HCT116 (cell line): ENCODE measurements at places on chromosomes 2 and 18. TPM values are rescaled to one million over a fixed set of nuclear protein-coding genes. Genes with fewer than 3 reads are reported as not detected.

LYG2 gene
- 0.27 TPM for total RNA-seq

SLC4A5 gene
- total RNA-seq: 0.91 TPM

RAB6C gene
- total RNA-seq: not detected

RAMP1 gene
- total RNA-seq: 23.4 TPM

MYO5B gene
- total RNA-seq: 32.1 TPM

EVA1A gene
- total RNA-seq: 2.8 TPM

GCFC2 gene
- total RNA-seq: 20.1 TPM

FLACC1 gene
- 0.74 TPM for total RNA-seq

GRCh38 chr2:118830881-118831280, 16.6 kb downstream of the EN1 start:
- H3K4me3 ChIP-seq: no peak overlapping the region
- DNase-seq: no peak
- H3K4me1 ChIP-seq: no peaks in the 10 kb centered on the region
- H3K27ac ChIP-seq: no peak overlapping the region
- H3K36me3 ChIP-seq: no peaks in the 10 kb centered on the region

DNA sequence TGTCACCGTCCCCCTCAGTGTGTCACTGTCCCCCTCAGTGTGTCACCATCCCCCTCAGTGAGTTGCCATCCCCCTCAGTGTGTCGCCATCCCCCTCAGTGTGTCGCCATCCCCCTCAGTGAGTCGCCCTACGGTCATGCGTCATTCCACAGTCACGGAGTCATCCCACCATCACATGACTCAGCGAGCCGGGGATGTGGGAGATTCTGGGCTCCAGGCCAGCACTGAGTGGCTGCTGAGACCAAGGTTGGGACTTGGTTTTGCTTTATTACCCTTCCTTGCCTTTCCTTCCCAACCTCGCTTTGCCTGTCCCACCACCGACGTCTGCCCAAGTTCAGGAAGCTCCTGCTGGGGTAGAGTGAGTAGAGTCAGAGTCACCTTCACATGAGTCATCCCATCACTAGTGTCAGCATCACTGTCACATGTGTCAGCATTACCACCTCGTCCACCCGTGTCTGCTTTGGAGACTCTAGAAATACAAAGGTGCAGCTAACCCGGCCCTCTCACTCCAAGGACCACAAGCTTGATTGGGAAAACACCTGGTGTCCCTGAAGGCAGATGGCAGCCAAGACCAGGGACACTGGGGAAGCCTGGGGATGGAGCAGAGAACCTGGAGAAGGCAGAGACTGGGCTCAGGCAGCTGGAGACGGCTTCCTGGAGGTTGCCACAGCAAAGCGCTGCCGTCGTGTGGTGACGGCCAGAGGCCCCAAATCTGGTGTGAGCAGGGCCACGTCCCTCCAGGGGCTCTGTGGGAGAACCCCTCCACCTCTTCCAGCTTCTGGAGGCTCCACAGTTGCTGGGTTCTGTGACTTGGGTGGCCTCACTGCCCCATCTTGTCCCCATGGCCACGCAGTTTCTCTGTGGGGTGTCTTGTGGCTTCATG, 485.2 kb upstream of the SALL3 start:
- no peak for DNase-seq
- no peaks in the 10 kb centered on the region for H3K4me1 ChIP-seq
- 0 out of 2 replicates have a peak overlapping the region, but pooled peaks have one; percentile 22 for H3K27ac ChIP-seq
- H3K36me3 ChIP-seq: no peaks in the 10 kb centered on the region
- H3K4me3 ChIP-seq: no peak overlapping the region

- no peak overlapping the region for H3K4me3 ChIP-seq
- DNase-seq: no peak
- no peaks in the 10 kb centered on the region for H3K36me3 ChIP-seq
- no peak overlapping the region for H3K27ac ChIP-seq
Measured at GRCh38 chr2:186205254-186205911, 280.7 kb upstream of the ZC3H15 start.

DNA sequence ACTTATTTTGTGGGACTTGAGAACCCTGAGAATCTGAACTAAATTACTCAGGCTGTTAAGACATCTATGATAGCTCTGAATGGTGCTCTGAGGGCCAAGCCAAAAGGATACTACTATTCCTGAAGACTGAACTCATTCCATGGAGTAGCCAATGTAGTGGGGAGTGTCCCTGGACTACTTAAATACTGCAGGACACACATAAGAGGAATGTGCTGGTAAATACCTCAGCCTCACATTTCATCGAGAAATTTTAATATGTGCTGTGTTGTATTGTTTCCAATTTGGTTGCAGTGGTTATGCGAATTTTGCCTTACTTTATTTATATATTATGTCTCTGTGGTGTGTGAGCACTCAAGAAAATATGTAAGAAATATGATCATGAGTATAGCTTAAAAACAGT, 264.4 kb upstream of the FIGN start:
- DNase-seq: no peak
- H3K4me3 ChIP-seq: no peak overlapping the region
- H3K36me3 ChIP-seq: no peaks in the 10 kb centered on the region
- no peak overlapping the region for H3K27ac ChIP-seq

GRCh38 chr2:23208339-23208738, 176.6 kb upstream of the KLHL29 start:
- H3K4me3 ChIP-seq: no peak overlapping the region
- peaks cover 32% of the 10 kb centered on the region; the same call in 1 of the 2 replicates for H3K27me3 ChIP-seq
- no peak overlapping the region for H3K27ac ChIP-seq
- no peak for DNase-seq

DNA sequence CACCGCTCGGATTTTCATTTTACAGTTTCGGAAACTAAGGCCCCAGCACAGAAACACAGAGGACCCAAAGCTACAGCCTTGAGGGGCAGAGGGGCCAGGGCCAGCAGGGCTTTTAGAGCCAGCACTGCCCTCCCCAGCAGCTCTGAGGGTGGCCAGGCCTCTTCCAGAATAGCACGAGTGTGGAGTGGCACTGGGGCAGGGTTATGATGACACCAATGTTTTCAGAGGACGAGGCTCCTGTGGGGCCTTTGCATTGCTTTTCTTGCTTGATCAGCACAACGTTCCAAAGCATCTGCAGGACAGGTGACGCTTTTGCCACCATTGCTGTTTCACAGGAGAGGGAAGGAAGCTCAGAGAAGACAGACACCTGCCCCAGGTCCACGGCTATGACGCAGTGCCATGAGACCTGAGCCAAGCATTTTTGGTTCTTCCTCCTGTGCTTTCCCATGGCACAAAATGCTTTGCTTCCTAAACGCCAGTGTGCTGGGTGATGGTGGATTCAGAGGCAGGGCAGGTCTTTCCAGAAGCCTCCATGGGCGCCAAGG, 126.9 kb downstream of the MBP start:
- no peaks in the 10 kb centered on the region for H3K4me1 ChIP-seq
- H3K4me3 ChIP-seq: no peak overlapping the region
- H3K36me3 ChIP-seq: no peaks in the 10 kb centered on the region
- no peaks in the 10 kb centered on the region for H3K27me3 ChIP-seq

GRCh38 chr2:134420920-134421319, 167.0 kb downstream of the MGAT5 start:
- no peak for DNase-seq
- no peaks in the 10 kb centered on the region for H3K27me3 ChIP-seq
- H3K36me3 ChIP-seq: no peaks in the 10 kb centered on the region
- 0 out of 2 replicates have a peak, but pooled peaks cover 5% of the 10 kb centered on the region for H3K4me1 ChIP-seq
- H3K4me3 ChIP-seq: no peak overlapping the region

GRCh38 chr18:5747678-5748077, 147.6 kb downstream of the TMEM200C start:
- no peak overlapping the region for H3K4me3 ChIP-seq
- DNase-seq: no peak
- H3K27me3 ChIP-seq: no peaks in the 10 kb centered on the region
- H3K36me3 ChIP-seq: no peaks in the 10 kb centered on the region
- H3K27ac ChIP-seq: no peak overlapping the region

DNA sequence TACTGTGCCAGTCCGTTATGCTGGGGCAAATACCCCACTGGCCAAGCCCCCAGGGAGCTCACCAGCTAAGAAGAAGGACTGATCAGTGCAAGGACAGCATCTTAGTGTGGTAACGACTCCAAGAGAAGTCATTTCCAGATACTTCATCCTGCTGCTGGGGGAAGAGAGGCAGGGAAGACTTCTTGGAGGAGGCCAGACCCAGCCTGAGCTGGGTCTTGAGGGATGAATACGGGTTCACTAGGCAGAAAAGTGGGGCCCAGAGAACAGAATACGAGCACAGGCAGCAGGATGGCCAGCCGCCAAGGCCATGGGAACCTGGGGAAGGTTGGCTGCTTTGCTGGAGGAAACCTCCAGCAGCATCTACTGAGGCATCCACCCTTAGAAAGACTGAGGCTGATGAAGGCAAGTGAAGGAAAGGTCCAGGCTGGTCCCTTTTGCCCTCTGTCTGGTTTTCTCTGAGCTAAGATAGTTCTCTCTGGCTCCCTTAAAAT, 84.1 kb downstream of the GLI2 start:
- no peak for DNase-seq
- peaks cover 6% of the 10 kb centered on the region; the same call in 1 of the 2 replicates for H3K4me1 ChIP-seq
- H3K4me3 ChIP-seq: no peak overlapping the region
- H3K27me3 ChIP-seq: no peaks in the 10 kb centered on the region
- H3K27ac ChIP-seq: no peak overlapping the region
- H3K36me3 ChIP-seq: no peaks in the 10 kb centered on the region

GRCh38 chr2:43278564-43279220, 52.3 kb upstream of the ZFP36L2 start:
- H3K27me3 ChIP-seq: no peaks in the 10 kb centered on the region
- DNase-seq: no peak
- peaks cover 3% of the 10 kb centered on the region; the same call in 1 of the 2 replicates for H3K36me3 ChIP-seq
- H3K4me3 ChIP-seq: no peak overlapping the region

GRCh38 chr2:152301131-152301530, 33.8 kb upstream of the FMNL2 start:
- peaks cover 4% of the 10 kb centered on the region; the same call in 1 of the 2 replicates for H3K4me1 ChIP-seq
- DNase-seq: no peak
- no peak overlapping the region for H3K4me3 ChIP-seq
- H3K36me3 ChIP-seq: no peaks in the 10 kb centered on the region
- no peaks in the 10 kb centered on the region for H3K27me3 ChIP-seq

GRCh38 chr2:207051385-207051965, 112.2 kb downstream of the CPO start:
- no peaks in the 10 kb centered on the region for H3K27me3 ChIP-seq
- no peaks in the 10 kb centered on the region for H3K36me3 ChIP-seq
- no peaks in the 10 kb centered on the region for H3K4me1 ChIP-seq

- H3K4me3 ChIP-seq: no peak overlapping the region
- H3K27ac ChIP-seq: no peak overlapping the region
- no peak for DNase-seq
- H3K27me3 ChIP-seq: no peaks in the 10 kb centered on the region
Measured at GRCh38 chr2:24618144-24618543, 127.1 kb downstream of the NCOA1 start.

GRCh38 chr2:36706021-36706876, 9.7 kb downstream of the VIT start:
- no peak overlapping the region for H3K27ac ChIP-seq
- no peaks in the 10 kb centered on the region for H3K4me1 ChIP-seq
- no peak for DNase-seq
- H3K36me3 ChIP-seq: no peaks in the 10 kb centered on the region

DNA sequence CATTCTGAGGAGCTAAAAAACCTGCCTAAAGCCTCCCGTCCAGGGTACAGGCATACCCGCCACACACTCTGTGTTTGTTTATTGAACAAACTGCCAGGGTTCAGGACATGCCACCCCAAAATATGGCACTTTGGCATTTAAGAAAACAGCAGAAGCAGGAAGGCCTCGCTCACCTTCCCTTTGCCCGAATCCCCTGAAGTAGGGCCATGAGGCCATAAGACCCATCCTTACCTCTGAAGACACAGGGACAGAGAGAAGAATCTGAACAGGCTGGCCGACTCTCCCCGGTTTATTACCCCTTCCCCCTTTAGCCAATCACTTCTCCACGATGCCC, 1.7 kb upstream of the NEURL3 start:
- no peak for DNase-seq
- H3K4me3 ChIP-seq: no peak overlapping the region
- H3K36me3 ChIP-seq: no peaks in the 10 kb centered on the region
- no peaks in the 10 kb centered on the region; the same call in 1 of the 2 replicates for H3K27me3 ChIP-seq

- H3K4me1 ChIP-seq: peaks cover 12% of the 10 kb centered on the region
- DNase-seq: no peak
- no peaks in the 10 kb centered on the region for H3K27me3 ChIP-seq
- H3K36me3 ChIP-seq: no peaks in the 10 kb centered on the region
Measured at GRCh38 chr2:191859681-191860080, 12.8 kb upstream of the CAVIN2 start.

GRCh38 chr2:162826921-162827320, 11.6 kb downstream of the KCNH7 start:
- H3K4me1 ChIP-seq: no peaks in the 10 kb centered on the region
- H3K27me3 ChIP-seq: 0 out of 2 replicates have a peak, but pooled peaks cover 8% of the 10 kb centered on the region
- no peaks in the 10 kb centered on the region for H3K36me3 ChIP-seq
- no peak overlapping the region for H3K4me3 ChIP-seq
